ENCODE measurements at places on chromosomes 4 and X.

DNA sequence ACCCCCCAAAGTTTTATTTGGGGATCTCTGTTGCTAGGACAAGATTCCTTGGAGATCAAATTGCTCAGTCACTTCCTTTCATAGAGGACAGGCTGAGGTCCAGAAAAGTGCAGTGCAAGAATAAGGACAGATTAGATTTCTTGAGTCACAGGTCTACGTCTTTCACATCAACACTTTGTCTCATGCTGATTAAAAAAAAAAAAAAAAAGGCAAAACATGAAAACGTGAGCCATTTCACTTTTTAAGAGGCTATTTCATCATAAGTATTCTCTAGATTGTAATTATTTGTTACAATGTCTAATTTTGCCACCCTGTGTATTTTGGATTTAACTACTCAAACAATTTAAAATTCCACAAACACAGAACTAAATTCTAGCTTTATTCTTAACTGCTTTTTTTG lies 647.0 kb downstream of the TRAM1L1 start:
- no peak for DNase-seq

GRCh38 chr4:186936496-186937375 lies 213.1 kb upstream of the FAT1 start:
- DNase-seq: no peak

DNA sequence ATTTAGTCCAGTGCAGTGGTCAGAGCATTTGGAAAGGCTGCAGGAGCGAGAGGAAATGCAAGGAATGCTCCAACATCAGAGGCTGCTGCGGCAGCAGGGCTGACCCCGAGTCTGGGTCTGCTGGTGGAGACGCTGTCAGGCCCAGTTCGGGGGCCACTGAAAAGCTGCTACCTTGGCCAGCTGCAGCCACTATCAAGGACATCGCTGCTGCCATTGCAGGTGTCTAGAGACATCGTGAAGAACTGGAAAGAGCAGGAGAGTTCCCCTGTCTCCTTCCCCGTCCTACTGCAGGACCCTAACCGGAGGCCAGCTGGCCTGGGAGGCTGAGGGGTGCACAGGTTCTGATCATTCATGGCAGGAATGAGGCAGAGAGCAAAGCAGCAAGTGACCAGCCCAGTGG lies 29.5 kb upstream of the GPR78 start:
- no peak for DNase-seq

GRCh38 chr4:168070903-168071302 lies 21.4 kb upstream of the ANXA10 start:
- no peak for DNase-seq

- no peak for DNase-seq
These were observed 111.9 kb downstream of the GABRB1 start for GRCh38 chr4:47143261-47143660.

DNA sequence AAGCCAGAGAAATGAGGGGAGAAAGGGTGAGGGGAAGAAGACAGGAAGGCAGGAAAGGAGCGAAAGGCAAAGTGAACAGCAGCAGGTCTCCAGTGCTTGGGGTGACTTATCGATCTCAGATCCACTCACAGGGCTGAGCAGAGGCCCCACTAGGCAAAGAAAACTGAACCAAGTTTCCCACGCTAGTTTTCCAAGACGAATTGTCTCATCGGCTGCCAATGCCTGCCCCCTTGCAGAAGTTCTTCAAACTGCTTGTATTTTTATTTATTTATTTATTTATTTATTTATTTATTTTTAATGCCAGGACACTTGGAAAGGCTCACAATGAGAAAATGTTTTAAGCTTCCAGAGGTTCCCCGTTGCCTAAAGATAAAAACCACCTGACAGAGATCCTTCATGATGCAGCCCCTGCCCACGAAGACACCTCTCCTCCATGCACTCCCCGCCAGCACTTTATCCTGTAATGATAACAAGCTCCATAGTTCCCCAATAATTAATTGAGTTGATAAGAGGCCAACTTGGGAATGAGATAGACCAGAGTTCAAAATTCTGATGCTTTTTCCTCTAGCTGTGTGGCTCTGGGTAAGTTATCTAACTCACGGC lies 43.2 kb downstream of the QDPR start:
- no peak for DNase-seq

DNA sequence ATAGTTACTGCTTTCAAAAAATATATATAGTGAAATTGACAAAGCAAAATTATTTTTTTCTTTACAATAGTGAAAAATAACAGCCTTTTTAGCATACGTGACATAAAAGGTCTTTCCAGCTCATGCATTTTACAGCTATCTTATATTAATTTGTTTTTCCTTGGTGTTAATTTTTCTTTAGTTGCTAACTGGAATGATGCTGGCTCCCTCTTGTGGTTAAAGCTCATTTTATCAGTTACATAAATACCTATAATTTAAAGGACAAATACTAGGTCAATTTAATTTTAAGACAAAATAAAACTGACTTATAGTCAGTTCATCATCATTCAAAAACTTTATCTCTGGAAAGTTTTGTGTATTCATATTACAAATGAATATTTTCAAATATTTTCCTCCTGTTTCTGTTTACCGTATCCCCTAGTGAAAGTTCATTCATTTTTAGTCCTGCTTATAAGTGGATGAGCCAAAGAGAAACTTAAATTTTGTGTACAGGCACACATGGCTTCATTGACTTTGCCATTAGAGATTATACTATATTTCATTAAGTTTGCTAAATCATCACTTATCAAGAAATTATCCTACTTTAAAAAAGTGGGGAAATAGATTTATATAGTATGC lies 9.9 kb upstream of the ANAPC4 start:
- no peak for DNase-seq

DNA sequence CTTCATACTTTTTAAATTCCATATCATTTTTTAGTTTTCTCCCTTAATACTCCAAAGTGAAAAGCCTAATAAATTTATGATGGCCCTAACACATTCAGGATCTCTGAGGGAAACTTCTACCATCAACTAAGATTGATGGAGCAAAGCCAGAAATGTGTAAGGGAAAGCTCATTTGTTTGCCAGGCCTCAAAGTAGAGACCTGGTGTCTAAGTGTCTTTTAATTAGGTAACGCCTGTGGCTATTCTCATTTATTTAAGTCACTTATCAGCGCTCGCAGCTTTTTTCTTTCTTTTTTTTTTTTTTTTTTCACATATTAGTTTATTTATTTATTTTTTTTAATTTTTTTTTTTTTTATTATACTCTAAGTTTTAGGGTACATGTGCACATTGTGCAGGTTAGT lies 242.4 kb downstream of the TMA16 start:
- no peak for DNase-seq

- DNase-seq: no peak
These were observed 653 bp downstream of the HHIP start for GRCh38 chr4:144646523-144647094.

DNA sequence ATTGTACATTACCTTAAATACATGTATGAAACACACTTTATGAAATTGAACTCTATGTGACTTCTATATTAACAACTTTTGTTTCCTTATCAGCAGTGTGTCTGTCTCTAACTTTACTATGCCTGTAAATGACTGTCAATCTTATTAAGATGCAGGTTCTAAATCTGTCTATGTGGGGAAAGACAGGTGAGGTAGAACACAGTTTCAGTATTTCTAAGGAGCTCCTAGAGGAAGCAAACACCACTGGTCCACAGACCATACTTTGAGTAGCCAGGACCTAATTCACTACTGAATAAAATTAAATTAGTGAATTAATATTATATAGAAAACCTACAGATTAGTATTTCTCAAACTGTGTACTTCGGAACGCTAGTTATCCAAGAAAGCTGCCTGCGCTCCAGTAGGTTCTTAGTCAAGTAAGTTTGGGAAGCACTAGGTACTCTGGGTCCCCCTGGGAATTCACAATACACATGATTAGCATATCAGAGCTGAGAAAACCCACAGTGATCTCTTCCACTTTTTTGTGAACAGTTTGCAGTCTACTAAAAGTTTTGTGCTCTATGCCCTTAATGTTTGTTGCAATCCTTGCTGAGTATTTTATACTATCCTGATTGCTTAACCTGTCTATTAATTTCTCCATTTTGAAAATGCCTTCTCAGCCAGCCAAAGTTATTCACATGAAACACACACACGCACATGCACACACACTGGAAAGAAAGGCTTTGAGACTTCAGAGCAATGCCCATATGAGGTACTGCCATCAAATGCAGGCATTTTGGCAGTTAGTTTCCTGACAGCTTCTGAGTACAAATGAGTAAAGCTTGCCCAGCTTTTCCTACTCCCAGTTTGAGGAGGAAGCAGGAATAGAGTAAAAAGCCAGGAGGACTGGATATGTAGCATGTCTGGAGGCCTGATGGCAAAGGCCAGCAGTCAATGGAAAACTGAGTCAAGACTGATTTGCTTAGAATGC lies 133.6 kb upstream of the CPEB2 start:
- no peak for DNase-seq

- DNase-seq: no peak
These were observed 932 bp upstream of the SHISA3 start for GRCh38 chr4:42396361-42396751.

DNA sequence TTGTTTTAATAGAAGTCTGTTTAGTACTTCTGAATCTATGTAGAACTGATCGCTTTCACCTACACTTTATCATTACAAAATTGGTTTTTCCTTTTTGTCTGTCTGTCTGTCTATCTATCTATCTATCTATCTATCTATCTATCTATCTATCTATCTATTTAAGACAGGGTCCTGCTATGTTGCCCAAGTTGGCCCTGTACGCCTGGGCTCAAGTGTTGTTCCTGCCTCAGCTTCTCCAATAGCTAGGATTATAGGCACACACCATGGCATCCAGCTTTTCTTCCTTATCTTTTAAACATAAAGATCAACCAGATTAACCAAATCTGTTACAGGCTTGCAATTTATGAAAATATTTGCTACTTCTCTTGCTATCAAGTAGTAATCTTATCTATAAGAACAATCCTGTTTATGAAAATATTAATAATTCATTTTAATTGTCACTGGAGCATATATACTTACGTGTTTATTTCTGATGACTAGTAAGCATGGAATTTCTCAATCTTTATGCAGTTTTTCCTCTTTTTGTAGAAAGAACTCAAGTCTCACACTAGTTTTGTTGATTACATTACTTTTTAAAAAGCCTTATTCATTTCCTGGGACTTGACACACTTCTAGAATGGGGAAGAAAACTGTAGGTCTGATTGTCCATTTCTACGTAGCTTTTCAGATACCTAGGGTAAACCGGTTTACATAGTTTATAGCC lies 24.5 kb downstream of the KIAA0232 start:
- no peak for DNase-seq
